ENCODE measurements at places on chromosomes 5 and 9.
A peak's percentile ranks its signal among the peaks of the same experiment; 100 is the strongest.

DNA sequence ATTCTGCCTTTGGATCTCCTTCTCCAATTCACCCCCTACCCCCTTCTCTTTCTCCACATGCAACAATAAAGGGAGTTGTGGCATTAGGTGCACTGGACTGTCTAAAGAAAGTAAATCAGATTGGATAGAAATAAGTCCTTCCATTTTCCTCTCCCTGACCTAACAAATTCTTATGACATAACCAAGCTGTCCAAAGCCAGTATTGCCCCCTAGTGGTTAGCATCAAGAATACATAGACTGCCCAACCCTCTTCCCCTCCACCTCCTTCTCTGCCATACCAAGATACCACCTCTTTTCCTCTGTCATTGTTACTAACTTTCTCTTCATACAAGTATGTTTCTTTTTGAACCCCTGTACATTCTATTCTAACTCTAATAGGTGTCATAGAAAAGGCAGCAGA lies 45.7 kb downstream of the PPARGC1B start:
- no peak for DNase-seq

DNA sequence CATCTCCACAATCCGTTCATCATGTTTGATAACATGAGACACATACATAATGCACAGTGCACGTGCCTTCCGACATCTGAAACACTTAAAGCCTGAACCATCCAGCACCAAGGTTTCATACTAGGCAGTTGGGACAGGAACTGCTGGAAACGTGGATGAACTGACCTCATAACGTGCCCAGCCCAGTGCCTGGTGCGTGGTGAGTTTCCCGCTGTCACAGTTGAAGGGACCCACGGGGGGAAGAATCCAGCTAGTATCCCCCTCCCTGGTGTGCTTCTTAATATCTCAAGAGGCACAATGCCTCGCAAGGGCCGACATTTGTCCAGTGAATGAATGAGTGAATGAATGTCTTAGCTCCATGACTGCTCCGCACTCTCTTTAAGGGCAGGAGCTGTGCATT lies 23.2 kb downstream of the BARX1 start:
- DNase-seq, result no peak

- no peak for DNase-seq
Measured at GRCh38 chr5:160601046-160601445, 179.4 kb downstream of the PTTG1 start.

- DNase-seq, result no peak
Measured at GRCh38 chr9:117034866-117035265, 347.8 kb downstream of the TRIM32 start.

DNA sequence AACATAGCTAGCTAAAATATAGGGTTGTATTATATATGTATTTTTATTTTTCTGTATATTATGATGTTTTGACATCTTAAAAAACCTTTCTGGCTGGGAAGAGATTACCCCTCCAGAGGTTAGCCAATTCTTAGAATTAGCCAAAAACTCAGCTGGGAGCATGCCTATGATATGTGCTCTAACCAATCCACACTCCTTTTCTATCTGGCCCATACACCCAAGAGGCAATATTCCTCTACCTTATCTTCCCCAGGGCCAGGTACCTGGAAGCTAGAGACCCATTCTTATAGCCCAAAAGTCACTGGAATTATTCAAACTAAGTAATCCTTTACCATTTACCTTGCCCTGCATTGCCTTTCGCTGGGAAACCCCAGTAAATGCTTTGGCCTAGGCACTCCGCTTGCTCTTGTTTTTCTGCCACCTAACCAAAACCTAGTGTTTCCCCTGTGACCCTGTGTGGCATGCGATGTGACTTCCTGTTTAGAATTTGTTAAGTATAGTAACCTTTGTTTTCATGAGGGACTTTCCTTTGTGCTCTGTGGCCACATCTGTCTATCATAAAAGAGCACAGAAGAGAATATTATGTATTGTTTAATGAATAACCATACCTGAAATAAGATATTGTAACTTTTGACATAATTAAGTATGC lies 37.4 kb downstream of the CSNK1G3 start:
- no peak for DNase-seq

- DNase-seq, result no peak
Measured at GRCh38 chr5:42274913-42275312, 148.3 kb upstream of the GHR start.

- peak; percentile 73 for DNase-seq
Measured at GRCh38 chr9:88319936-88320747, 68.1 kb upstream of the SPIN1 start.

DNA sequence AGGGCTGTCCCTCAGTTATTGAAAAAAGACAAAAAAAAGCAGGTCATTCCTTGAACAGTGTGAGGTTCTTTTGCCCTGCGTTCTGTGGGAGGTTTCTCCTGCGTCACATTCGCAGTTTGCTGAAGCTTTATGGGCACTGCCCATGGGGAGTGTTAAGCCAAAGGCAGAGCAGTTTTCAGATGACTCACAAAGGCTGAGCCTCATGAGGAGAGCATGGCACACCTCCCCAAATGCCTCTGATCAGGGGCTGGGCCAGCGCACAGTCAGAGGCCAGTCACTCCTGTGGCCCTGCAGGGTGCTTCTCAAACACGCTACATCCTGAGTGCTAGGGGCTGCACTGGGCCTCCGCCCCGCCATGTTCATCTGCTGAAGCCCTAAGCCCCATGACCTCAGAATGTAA lies 38.4 kb downstream of the IRX1 start:
- DNase-seq, result no peak

GRCh38 chr9:2271426-2271825 lies 256.3 kb downstream of the SMARCA2 start:
- DNase-seq, result no peak

DNA sequence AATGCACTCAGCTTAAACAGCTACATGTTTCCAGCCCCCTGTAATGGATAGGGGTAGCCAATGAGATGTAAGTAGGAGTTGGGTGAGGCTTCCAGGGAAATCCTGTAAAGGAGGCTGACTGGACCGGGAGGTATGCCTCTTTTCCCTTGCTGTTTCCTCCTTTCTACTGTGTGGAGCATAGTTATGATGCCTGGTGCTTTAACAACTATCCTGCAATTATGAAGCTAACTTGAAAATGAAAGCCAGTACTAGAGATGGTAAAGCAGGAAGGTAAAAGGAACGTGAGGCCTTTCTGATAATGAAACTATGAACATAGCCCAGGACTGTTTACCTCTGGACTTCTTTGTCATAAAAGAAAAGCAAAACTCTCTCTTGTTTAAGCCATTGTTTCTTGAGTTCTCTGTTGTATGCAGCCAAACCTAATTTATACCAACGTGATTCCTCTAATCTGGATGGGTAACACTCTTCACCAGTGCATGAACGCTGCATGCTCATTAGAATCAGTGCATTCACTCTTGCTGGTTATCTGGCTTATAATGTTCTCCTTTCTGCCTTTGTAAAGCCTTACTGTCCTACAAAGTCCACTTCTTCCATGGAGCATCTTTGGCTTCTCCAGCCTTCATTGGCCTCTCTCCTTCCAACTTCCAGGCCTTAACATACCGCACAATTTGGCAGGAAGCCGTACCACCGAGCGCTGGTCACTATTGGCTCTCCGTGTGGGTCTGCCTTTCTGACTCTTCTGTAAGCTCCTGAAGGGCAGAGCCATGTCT lies 8.3 kb upstream of the ARHGEF28 start:
- no peak for DNase-seq

DNA sequence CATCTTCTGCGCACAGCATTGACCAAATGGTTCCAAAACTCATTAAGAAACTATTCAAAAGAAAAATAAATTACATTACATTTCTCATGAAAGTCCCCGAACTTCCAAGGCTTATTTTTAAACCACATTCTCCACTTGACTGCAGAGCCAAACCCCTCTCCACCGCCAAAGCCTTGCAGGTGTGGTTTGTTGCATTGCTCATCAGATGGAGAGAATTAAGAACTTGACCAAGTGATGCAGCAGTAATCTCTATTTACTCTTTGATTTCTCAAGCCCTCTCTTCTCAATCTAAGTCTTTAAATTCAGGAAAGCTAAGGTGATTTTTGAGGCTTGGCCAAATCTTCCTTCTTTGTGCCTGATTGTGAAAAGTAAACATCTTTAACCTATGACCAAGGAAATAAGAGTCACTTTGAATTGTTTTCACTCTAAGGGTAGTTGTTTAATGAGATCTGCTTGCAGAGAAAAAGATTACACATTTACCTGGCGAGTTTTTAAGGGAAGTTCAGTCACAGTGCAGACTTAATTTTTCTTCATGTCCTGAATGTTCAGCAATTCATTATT lies 290.5 kb upstream of the ITGA1 start:
- no peak for DNase-seq

DNA sequence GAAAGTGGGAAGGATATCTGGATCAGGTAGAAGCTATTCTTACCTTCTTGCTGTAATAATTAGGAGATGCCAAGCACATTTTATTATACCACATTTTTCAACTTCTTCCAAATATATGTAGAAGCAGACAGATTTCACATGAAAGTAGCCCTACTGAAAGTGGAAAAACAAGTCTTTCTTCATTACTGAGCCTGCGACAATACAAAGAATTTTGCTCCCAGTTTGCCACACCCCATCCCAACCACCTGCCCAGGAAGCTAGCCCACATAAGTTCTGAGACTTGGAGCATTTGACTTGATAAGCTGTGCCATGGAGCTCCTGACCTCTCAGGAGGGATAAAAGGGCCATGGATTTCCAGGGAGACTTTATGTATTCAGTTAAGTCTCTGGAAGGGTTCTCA lies 249.1 kb upstream of the ADCY2 start:
- no peak for DNase-seq

- DNase-seq, result no peak
Measured at GRCh38 chr5:94749042-94749441, 130.6 kb downstream of the SLF1 start.

DNA sequence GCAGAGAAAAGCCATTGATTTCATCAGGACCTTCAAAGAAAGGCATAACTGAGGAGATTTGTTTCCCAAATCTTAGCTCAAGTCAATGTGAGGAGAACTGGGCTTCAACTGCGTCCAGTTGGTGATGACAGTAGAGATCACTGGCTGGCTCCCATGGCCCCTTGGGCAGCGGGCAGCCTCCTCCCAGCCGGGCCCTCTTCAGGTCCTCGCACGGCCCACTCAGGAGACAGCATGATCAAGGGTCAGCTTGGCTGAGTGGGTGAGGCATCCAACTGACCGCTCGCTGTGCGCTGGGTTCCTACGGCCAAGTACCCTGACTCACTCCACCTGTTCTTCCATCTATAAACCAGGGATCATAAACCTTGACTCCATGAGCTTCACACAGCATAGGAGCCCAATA lies 274.0 kb downstream of the NSG2 start:
- no peak for DNase-seq

DNA sequence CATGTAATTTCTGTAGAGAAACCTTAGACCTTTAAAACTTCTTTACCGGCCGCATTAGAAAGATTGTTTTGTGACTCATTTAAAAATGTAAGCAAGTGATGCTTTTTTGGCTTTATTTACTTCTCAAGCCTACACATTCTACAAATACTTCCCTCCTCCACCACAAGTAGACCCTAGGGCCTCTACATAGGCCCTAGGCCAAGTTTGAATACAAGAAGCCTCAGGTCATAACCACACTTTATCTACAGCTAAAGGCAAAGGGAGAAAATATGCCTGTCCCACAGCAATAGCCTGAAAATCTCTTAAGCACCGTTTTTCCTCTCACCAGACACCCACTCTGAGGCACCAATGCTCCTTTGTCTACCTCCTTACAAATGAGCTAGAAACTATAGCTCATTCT lies 53.9 kb downstream of the CSNK1A1 start:
- DNase-seq, result peak; percentile 90

- DNase-seq, result peak; percentile 82
Measured at GRCh38 chr9:112028242-112029221, 131.9 kb downstream of the UGCG start.

DNA sequence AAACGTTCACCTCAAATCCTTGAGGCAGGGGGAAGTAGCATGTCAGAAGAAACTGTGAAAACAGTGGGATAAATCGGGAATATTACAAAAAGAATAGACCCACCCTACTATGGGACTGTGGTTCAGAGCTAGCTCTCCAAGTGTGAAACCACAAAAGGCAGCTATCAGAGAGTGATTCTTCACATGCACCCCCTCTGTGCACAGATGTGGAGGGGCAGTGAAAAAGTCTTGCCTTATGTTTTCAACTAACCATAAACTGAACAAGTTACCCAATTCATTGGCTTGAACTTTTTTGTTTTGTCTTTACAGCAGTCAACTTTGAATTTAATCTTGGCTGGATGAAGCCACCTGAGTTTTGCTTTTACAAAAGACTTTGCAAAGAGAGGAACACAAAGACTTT lies 98.8 kb upstream of the NR4A3 start:
- no peak for DNase-seq

- DNase-seq, result no peak
Measured at GRCh38 chr9:126420643-126421564, 94.3 kb downstream of the MVB12B start.

- no peak for DNase-seq
Measured at GRCh38 chr5:31934156-31934555, 240.0 kb downstream of the GOLPH3 start.

DNA sequence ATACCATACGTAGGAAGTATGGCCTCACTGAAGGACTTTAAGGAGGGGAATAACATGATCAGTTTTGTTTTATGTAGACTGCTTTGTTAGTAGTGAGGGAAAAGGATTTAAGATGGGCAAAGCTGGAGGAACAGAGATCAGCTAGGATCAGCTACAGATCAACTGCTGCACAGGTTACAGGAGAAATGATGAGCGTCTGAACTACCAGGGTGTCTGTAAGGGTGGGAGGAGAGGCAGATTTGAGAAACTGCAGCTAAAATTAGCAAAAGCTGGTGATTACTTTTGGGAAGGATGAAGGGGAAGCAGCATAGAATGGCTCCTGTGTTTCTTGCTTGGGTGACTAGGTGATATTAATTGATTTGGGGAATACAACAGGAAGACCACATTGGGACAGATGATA lies 39.3 kb downstream of the VCP start:
- DNase-seq, result no peak

- DNase-seq, result no peak
Measured at GRCh38 chr5:36334315-36334714, 32.6 kb upstream of the RANBP3L start.

- DNase-seq, result no peak
Measured at GRCh38 chr5:93300945-93301344, 280.1 kb downstream of the NR2F1-AS1 start.

GRCh38 chr5:2193542-2194235 lies 311.0 kb upstream of the IRX4 start:
- peak; percentile 31 for DNase-seq

GRCh38 chr5:160363660-160364395 lies 6.6 kb downstream of the C1QTNF2 start:
- no peak for DNase-seq

DNA sequence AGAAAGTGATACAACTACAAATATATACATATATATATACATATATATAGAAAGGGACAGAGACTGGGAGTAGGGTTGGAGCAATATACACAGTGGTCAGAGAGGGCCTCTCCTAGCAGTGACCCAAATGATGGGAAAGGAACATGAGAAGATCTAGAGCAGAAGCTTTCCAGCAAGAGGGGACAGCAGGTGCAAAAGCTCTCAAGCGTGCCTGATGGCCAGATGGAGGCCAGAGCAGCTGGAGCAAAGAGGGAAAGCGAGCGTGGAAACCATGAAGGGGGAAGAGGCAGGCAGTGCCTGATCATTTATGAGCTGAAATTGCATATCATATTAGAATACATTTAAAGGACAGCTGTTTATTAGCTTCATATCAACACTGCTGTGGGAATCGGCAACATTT lies 7.6 kb upstream of the GRPEL2 start:
- no peak for DNase-seq
